ENCODE measurements at places on chromosomes 3 and 15.
A peak's percentile ranks its signal among the peaks of the same experiment; 100 is the strongest.

DNA sequence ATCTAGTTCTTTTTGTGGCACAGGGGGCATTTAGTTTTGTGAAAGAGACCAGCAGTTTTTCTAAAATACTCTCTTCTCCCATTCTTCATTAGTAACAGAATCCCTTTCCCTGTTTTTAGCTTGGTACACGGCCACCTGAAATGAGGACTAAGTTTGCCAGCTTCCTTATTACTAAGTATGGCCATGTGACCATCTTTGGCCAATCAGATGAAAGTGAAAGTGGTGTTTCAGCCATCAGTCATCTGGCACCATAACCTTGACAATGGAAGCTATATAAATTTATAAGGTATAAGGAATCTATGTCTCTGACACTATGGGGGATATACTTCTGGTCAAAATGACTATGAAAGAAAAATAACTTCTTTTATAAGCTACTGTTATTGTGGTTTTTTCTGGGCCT, 570.4 kb downstream of the AGBL1 start:
- no peak for DNase-seq

- no peak for DNase-seq
Measured at GRCh38 chr3:19811689-19812088, 122.3 kb downstream of the EFHB start.

- DNase-seq = no peak
Measured at GRCh38 chr3:66606126-66606525, 105.3 kb upstream of the LRIG1 start.

DNA sequence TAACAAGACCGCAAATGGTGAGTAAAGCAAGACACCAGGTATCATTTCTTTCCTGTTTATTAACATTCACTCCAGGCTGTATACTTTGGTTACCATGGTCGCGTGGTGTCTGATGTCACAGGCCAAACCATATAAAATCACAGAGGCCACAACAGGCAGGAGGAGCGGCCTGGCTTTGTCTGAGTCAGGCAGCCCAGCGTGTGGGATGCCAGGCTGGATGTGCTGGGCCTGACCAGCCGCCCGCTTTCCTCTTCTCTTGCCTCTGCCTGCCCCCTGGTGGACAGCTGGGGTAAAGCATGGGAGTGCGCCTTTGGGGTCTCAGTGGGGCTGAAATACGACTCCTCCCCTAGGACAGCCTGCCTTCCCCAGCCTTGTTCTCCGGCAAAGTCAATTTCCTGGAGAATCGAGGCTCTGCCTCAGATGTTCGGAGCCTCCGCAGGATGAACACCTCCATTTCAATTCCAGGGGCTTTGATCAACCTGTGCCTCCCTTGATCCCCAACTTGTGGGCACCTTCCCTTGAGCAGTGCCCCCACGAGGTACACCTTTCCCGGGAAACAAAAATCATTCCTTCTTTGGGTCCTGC, 78.2 kb downstream of the CCNL1 start:
- peak; percentile 90 for DNase-seq

DNA sequence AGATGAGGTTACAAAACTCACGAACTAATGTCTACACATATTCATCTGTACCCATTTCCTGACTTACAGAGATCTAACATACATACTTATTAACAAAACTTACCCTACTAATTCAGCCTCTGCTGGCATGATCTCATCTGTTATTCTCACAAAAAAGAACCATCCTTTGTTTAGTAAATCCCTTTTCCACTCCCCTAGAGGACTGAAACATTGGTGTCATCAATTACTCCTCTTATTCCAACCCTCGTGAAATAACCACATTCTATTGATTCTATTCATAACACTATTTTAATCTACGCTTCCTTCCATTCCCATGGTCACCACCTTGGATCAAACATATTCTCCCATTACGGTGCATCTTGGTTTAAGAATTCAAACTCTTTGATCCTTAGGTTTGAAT, 505.9 kb downstream of the SI start:
- DNase-seq = no peak

- DNase-seq = no peak
Measured at GRCh38 chr15:70628549-70628896, 134.8 kb downstream of the UACA start.

DNA sequence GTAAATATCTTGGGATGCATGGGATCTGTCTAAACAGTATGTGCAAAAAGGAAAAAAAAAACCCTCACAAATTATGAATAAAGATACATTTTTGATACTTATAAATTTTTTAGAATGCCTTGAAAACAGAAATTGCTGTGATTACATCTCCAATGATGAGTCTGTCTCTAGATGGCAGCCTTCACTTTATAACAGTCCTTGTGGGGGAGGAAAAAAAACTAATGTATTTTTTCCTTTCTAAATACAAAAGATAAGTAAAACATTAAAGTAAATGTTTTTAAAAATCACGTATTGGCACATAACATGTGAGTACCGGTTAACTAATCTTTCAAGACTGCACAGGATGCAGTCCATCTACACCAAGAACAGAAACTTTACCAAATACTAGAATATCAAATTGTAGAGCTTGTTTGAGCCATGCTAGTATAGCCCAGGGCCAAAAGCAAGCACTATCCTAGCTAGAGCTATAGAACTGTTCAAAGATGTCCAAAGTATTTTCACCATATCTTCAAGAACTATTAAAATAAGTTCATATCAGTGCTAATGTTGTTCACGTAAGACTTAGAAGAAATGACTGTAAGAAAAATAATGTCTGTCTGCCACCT, 206.4 kb downstream of the STAG1 start:
- no peak for DNase-seq

DNA sequence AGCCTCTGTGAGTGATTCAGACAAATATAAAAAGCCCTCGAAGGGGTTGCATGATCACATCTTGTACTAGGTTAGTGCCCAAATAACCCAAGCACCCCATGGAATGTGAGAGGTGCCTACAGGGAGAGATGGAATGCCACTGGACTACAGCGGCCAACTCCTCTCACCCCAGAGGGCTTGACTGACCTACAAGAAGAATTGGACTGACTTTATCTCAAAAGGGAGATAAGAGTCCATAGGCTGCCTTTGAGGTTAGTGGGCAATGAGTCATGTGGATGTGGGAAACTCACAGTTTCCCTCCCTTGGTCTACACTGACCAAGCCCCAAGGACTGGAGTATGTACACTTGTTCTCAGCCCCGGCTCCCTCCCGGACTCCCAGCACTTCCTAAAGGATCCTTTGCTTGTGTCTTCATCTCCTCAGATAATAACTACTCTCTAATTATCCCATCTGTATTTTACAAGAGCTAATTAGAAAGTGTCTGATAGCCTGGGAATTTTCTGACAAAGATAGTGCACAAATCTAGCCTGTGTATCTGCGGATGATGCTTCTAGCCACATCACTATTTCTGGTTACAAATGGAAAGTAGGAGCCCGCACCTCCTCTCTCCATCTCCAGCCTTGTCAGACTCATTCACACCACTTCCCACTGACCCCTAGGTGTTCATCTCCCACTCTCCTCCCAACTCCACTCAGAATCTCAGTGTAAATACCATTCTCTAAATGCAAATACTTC, 547.8 kb upstream of the TBL1XR1 start:
- DNase-seq = no peak

- no peak for DNase-seq
Measured at GRCh38 chr15:54011656-54012055, 33.4 kb downstream of the UNC13C start.

- DNase-seq = no peak
Measured at GRCh38 chr3:12289524-12289923, 654 bp downstream of the PPARG start.

- DNase-seq = no peak
Measured at GRCh38 chr3:17479681-17480405, 262.6 kb downstream of the TBC1D5 start.

- DNase-seq = no peak
Measured at GRCh38 chr15:77139312-77139711, 68.4 kb upstream of the TSPAN3 start.

DNA sequence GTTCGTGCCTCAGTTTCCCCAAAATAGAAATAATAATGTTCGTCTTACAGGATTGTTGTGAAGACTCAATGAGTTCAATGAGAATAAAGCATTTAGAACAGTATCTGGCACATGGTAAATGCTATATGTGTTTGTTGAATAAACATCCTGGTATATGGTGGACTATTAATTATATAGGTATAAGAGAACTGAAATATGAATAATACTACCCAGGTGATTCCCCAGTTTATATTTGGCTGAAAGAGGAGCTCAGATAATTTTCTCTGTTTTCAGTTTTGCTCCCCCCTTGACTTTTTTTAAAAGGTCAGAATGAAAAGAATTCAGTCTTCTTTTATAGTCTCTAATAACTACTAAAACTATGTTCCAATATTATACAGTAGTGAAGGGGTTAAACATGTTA, 46.9 kb downstream of the USP8 start:
- DNase-seq = no peak
